KBM-7 (cell line): ENCODE measurements at places on chromosomes 4 and X.

DNA sequence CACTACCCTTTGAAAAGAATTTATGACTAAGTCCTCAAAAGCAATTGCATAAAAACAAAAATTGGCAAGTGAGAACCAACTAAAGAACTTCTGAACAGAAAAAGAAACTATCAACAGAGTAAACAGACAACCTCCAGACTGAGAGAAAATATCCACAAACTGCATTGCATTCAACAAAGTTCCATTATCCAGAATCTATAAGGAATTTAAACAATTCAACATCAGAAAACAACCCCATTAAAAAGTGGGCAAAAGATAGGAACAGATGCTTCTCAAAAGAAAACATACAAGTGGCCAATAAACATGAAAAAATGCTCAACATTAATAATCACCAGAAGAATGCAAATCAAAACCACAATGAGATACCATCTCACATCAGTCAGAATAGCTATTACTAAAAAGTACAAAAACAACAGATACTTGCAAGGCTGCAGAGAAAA is 130.2 kb downstream of the GASK1B start:
- DNase-seq: no peak

DNA sequence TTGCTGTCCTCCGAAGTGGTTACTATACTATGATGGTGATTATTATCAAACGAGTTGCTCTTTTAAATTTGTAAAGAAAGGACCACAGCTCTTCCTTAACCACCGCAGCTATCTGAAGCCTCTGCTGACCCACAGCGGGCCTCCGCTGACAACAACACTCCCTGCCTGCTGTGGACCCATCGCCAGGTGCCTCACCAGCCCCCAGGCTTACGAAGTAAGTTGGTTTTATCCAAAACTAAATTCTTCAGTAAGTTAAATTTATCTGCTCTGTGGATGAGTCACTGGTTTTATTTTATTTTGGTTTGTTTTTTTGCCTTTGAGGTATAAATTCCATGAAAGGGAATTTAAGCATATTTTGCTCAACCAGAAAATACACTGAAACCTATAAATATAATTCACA is 54.7 kb downstream of the SLC9A6 start:
- no peak for DNase-seq

DNA sequence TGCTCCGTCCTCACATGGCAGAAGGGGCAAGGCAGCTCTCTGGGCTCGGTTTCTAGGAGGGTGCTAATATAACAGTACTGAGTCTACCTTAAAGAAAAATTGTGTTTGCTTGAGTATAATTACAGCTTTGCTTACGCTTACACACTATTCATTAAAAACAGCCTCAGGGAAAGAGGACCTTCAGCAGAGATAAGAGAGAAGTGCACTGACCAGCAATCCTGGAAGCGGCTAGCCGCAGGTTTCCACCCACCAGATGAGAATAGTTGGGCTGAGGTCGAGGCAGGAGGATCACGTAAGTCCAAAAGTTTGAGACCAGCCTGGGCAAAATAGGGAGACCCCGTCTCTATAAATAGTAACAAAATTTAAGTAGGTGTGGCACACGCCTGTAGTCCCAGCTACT is 15.2 kb upstream of the MRFAP1 start:
- DNase-seq: no peak

- DNase-seq: peak; percentile 60
Observed at GRCh38 chrX:41759817-41760216, 35.8 kb downstream of the GPR82 start.

- no peak for DNase-seq
Observed at GRCh38 chr4:99628040-99628439, 29.6 kb downstream of the C4orf54 start.

DNA sequence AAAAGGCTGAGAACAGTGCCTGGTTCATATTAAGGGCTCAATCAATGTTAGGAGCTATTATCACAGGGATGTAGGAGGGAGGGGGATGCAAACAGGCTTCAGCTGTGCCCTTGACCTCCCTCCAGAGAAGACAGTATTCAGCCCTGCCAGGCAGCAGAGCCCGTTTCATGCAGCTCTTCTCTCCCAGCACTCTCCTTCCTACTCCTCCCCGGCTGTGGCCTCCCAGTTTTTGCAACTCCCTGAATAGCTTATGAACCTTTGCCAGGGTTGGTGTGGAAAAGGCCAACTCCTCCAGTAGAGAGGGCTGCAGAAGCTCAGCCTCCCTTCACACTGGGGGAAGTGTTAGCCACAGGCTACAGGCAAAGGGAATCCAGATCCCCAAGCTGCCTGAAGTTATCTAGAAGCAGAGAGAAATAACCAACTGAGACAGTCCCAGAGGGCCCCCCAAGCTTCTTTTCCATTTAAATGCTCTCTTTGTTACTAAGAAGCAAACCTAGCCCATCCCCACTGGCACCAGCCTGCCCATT is 31.7 kb upstream of the APLN start:
- DNase-seq: no peak

GRCh38 chr4:26132858-26133257 is 188.0 kb upstream of the RBPJ start:
- no peak for DNase-seq

- DNase-seq: no peak
Observed at GRCh38 chr4:28600958-28601357, 1740.3 kb downstream of the STIM2 start.

- DNase-seq: no peak
Observed at GRCh38 chrX:52352551-52352950, 16.3 kb upstream of the XAGE2 start.

- no peak for DNase-seq
Observed at GRCh38 chrX:12153317-12153716, 15.0 kb downstream of the FRMPD4 start.

DNA sequence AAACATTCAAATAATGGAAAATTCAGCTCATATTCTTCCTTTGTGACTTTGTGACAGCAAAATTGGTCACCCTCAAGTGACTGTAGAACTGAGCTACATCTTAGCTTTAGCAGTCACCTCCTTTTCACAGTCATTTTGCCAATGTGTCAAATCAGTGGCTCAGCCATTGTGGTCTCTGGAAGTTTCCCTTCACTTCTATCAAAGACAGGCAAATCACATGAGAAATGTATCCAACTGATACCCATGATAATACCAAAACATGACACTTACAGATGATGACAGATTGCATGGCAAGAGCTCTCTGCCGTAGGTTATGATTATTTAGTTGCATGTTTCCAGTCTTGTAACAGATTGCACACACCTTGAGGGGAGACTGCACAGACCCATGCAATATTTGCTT is 549.8 kb upstream of the MAGEB2 start:
- DNase-seq: no peak

- DNase-seq: no peak
Observed at GRCh38 chrX:46703980-46704379, 54.9 kb downstream of the SLC9A7 start.

GRCh38 chrX:40392599-40392998 is 188.2 kb upstream of the ATP6AP2 start:
- DNase-seq: no peak

GRCh38 chr4:55948726-55949481 is at the start of gene CEP135:
TSS of gene CEP135 (plus strand) at chr4:55948945. CDS start at chr4:55952131, 3,186 bp downstream.
- peak; percentile 96 for DNase-seq

- peak; percentile 48 for DNase-seq
Observed at GRCh38 chrX:24167719-24168472, 18.4 kb downstream of the ZFX start.

GRCh38 chrX:68254738-68255645 is 178.3 kb downstream of the OPHN1 start:
- no peak for DNase-seq

DNA sequence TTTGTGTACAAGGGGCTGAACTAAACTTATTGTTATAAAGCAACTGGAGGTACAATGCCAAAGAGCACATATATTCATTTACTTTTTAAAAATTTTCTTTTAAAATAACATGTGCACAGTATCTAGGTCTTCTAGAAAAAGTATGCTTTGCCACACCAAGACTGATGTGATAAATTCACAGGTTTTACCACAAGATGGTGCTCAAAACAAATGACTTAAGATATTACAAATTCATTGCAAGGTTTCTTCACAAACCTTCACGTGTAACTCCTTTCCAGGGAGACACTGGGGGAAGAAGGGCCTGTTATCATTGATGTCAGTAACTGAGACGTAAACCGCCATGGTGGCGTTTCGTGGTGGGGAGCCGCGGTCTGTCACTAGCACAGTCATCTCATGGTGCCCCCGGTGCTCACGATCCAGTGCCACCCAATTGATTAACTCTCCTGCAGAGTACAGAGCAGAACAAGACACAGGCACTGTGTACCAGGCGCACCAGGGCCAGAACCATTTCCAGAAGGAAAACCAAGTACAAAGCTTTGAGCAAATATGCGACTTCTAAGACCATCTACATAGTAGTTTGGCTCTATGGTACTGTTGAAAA is 162.2 kb downstream of the DCHS2 start:
- DNase-seq: peak; percentile 27

DNA sequence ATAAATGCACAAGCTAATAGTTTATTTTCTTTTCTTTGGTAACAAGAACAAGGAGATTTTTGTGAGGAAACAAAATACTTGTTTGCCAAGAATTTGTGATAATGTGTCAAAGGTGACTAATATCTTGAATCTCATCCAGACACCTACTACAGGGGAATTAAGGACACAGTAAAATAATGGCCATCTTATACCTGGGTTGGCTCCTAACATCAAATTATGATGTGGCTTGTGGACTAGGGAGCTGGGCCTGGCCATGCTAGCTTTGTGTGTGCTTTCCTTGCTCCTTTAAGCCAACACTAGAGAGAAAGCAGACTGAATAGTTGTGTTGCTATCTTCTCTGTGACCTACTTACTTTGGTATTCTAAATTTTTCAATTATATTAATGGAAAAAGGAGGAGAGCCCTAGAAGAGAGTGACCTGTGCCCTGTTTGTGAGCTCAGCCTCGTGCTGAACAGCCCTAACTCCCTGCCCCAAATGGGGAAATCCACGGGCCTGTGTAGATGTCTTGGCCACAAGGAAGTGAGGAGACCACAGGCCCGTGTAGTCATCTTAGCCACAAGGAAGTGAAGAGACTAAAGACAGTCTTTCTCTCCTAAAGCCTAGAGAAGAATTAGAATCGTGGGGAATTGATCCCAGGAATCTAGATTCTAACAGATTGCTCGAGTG is 23.3 kb downstream of the ARHGAP24 start:
- DNase-seq: peak; percentile 43

- DNase-seq: no peak
Observed at GRCh38 chr4:27057662-27058061, 197.0 kb downstream of the STIM2 start.

GRCh38 chr4:156665780-156666366 is 305.7 kb downstream of the PDGFC start:
- DNase-seq: no peak
